T-helper 17 cell (primary cell): ENCODE measurements at places on chromosomes 4 and X. TPM values are rescaled to one million over a fixed set of nuclear protein-coding genes. Genes with fewer than 3 reads are reported as not detected.
A peak's percentile ranks its signal among the peaks of the same experiment; 100 is the strongest.

GRCh38 chr4:23225564-23225963 lies 532.8 kb downstream of the GBA3 start:
- no peak for DNase-seq

DNA sequence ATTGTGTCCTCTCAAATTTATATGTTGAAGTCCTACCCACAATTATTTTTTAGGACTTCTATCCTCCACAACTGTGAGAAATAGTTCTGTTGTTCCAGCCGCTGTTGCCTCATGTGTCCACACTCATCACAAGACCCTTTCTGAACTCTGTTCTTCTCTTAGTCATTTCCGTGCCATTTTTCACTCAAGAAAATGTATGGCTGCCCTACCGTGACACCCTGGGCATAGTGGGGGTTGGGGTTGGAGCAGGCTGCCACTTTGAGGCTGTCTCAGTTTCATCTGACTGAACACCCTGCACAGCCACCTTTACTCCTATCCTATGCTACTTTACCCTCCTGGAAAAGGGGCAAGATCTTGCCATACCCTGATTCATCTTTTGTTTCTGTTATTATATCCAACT lies 319.1 kb downstream of the TENM3 start:
- no peak for DNase-seq

DNA sequence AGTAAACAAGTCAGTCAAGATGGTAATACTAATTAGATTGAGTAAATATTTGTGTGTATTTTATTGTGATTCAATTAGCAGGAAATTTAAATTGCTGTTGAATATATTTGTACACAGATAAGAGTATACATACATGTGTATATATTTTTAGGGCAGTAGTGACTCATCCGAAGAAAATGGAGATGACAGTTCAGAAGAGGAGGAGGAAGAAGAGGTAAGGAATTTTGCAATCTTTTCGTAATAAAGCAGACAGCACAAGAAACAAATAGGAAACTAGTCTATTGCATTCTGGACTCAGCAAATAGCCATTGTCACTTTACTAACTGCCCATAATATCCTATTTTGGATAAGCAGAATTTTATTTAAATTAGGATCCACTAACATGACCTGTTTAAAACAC lies 6.6 kb downstream of the IBSP start:
- no peak for DNase-seq

GRCh38 chrX:24485976-24486680 lies 21.0 kb downstream of the PDK3 start:
- no peak for DNase-seq

DHRSX gene
- 14.2 TPM for total RNA-seq

TCEAL5 gene
- not detected for total RNA-seq

SOX3 gene
- total RNA-seq, result not detected

- DNase-seq, result no peak
These were observed 468.2 kb downstream of the ZIC3 start for GRCh38 chrX:138034136-138034535.

GRCh38 chr4:59664771-59665170 lies 1535.4 kb upstream of the ADGRL3 start:
- DNase-seq, result no peak

POU4F2 gene
- total RNA-seq, result not detected

BMPR1B gene
- not detected for total RNA-seq

DNA sequence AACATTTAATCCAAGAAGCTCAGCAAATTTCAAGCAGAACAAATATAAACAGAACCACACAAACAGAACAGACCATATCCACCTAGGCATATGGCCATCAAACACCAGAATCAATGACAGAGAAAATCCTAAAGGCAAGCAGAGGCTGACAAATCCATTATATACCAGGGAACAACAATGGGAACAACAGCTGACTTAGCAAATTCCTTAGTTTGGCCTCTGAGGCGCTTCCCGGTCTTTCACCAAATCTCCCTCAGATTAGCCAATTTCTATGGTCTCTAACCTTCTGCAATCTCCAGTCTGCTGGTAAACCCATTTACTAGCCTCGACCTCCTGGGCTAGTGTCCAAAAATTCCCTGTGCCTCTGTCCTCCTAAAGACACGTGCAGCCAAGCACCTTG lies 59.2 kb downstream of the GPR143 start:
- DNase-seq, result no peak

- DNase-seq, result no peak
These were observed 16.8 kb downstream of the BANK1 start for GRCh38 chr4:101807351-101807750.

DNA sequence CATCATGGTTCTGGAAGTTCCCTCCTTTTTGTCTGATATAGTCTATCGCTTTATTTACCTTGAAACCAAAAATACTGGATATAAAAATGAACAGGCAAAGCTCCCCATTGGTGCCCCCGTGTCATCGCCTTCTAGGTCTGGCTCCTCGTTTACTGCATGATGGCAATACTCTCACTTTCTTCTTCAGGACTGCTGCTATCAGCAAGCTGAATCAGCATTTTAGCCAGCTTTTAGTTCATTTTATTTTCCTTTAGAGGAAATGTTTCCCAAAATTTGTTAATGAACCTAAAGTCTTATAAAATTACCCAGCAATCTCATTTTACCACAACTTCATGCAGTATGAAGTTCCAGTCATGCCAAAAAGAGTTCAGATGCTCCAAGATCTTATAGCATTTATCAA lies 80.5 kb downstream of the ZIC3 start:
- DNase-seq, result no peak

HERC5 gene
- 17.2 TPM for total RNA-seq

DNA sequence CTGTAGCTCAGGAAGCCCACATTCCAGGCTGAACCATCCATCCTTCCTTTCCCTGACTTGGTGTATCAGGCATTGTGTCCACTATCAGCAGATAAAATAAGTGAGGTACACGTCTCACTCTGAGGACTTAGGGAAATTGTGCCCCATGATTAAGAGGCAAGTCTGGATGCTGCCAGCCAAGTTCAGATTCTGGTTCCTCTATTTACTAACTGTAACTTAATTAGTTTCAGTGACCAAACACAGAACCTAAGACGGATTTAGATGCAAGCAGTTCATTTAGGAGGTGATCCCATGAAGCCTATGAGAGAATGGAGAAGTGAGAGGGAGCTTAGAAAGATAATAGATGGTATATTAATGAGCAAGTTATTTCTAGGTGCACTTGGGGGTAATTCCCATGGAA lies 56.6 kb upstream of the PACRGL start:
- DNase-seq, result no peak

CABS1 gene
- total RNA-seq, result not detected

- no peak for DNase-seq
These were observed 37.8 kb downstream of the FAT4 start for GRCh38 chr4:125352521-125352920.

FGF16 gene
- total RNA-seq, result not detected

GRCh38 chr4:98662626-98663225 lies 4.3 kb upstream of the TSPAN5 start:
- peak; percentile 15 for DNase-seq

DNA sequence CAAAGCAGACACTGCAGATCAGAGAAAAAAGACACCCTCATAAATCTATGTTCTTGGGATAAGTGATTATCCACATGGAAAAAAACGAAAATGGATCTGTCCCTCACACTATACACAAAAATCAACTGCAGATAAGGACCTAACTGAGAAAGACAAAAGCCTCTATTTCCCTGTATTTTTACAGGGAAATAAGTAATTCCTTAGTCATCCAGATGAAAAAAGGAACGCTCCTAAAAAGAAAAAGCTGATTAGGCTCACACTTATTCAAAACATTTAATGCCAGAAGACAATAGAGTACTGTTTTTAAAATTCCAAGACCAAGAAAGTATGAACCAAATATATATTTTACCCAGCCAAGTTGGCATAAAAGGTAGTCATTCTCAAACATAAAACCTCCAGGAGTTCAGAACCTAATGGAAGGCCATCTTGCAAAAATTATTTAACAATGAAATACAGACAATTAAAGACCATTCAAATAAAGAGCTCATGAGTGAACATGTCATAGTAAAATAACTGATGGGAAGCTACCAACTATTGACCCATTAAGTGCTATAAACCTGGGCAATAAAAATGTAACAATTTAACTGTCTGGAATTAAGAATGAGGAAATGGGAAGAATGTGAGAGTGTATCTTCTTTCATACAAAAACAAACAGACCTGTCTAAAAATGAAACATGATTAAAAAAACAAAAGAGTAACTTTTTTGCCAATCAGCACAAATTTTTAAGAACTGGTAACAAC lies 20.4 kb downstream of the PAPSS1 start:
- DNase-seq, result no peak

DNA sequence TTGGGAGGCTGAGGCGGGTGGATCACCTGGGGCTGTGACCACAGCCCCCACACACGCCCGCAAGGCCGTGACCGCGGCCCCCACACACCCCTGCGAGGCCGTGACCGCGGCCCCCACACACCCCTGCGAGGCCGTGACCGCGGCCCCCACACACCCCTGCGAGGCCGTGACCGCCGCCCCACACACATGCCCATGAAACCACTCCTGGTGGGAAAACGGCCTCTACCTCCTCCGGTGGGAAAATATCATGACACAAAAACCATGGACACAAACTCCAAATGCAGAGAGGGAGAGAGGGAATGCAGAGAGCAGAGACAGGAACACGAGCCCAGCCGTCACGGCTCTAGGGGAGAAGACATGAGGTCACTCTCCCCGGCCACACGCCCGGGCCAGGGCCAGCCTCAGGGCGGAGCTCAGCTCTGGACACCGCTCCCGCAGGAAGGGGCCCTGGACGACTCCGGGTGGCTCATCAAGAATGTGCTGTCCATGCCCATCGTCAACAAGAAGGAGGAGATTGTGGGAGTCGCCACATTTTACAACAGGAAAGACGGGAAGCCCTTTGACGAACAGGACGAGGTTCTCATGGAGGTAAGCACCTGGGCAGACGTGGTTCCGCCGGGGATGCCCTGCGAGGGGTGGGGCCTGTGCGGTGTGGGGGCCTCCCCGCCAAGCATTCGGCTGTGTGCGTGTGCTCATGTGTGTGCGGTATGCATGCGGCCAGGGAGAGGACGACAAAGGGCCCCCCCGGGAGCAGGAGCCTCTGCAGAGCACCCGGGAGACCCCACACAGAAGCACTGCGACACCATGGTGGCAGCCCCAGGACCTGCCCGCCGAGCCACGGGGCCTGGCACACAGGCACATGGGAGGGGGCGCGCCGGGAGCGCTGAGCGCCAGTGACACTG lies 17.4 kb downstream of the ATP5ME start:
- DNase-seq, result no peak

- no peak for DNase-seq
These were observed 157.9 kb downstream of the DHRSX start for GRCh38 chrX:2342874-2343273.

GRCh38 chrX:78123190-78123589 lies 16.3 kb downstream of the TAF9B start:
- no peak for DNase-seq

TCP11X2 gene
- 0.40 TPM for total RNA-seq

DNA sequence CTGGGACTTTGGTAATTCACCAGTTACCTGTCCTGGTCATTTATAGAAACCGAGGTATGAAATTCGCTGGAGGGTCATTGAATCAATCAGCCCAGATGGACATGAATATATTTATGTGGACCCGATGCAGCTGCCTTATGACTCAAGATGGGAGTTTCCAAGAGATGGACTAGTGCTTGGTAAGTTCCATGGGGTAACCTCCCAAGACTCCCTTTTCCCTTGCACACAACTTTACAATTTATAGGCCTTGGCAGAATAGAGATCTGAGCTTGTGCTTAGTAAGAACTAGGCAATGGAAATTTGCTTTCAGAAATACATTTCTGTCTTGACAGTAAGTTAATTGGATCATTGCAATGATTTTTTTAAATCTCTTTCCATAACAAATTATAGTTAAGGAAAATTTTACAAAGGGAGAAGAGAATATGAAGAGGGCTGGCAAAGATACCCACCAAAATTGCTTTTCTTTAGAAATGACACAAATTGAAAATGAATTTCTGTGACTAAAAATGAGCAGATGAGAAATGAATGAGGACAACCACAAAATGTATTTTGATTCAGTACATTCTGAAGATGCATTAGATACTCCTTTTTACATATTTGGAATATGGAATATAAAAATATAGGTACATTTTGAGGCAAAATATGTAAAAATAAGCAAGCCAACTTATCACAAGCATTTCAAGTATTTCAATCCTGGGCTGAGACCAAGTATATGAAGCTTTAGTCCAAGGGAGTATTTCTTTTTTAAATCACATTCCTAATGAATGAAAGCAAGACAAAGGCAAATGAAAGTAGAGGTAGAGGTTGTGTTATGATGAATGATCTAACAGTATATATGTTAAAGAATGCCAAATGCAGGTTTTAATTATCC lies 45.9 kb downstream of the PDGFRA start:
- DNase-seq, result no peak

GRCh38 chr4:165756836-165757235 lies 116.2 kb upstream of the TLL1 start:
- no peak for DNase-seq

DUSP9 gene
- not detected for total RNA-seq

GRCh38 chrX:94524867-94525266 lies 850.9 kb downstream of the FAM133A start:
- DNase-seq, result no peak

GRCh38 chr4:163649557-163650091 lies 155.1 kb downstream of the TMA16 start:
- DNase-seq, result no peak

DNA sequence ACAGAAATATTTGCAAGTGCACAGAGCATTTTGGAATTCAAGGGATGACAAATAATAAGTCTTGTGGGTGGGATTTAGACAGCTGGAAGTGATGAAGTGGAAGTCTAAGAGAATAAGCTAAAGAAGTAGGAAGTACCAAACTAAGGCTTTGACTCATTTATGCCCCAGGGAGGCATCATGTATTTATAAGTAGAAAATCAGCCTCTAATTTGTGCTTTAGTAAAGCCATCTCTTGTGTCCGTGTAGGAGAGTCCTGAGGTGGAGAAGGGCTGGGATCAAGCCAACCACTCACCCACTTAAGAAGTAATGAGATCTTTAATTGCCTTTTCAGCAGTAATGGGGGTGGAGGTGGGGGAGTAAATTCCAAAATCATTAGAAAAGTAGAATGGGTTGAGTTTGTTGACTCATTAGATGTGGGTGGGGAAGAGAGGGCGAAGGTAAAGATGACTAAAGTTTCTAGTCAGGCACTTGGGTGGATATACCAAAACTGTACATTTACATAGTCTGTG lies 356.7 kb downstream of the STIM2 start:
- DNase-seq, result no peak

- no peak for DNase-seq
These were observed 205.8 kb downstream of the NWD2 start for GRCh38 chr4:37450309-37450708.

FGF2 gene
- total RNA-seq, result 0.31 TPM

GRCh38 chr4:51918251-51918650 lies 75.3 kb downstream of the DCUN1D4 start:
- no peak for DNase-seq

DNA sequence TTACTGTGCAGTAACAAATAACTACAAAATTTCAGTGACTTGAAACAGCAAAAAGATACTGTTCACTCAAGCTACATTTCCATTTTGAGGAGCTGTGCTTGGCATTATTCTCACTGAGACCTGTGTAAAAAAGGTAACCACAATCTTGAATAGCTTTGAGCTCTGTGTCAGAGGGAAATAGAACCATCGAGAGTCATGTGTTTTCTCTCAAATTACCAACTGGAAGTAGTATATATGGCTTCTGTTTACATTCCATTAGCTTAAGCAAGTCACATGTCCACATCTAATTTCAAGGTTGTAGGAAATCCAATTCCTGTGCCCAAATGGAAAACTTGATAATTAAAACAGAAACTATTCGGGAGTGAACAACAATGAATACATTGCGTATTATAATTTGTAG lies 82.9 kb upstream of the BANK1 start:
- DNase-seq, result no peak
